ENCODE measurements at places on chromosomes 11 and 22.

GRCh38 chr22:36334821-36335603, 52.8 kb downstream of the MYH9 start:
- DNase-seq = no peak

DNA sequence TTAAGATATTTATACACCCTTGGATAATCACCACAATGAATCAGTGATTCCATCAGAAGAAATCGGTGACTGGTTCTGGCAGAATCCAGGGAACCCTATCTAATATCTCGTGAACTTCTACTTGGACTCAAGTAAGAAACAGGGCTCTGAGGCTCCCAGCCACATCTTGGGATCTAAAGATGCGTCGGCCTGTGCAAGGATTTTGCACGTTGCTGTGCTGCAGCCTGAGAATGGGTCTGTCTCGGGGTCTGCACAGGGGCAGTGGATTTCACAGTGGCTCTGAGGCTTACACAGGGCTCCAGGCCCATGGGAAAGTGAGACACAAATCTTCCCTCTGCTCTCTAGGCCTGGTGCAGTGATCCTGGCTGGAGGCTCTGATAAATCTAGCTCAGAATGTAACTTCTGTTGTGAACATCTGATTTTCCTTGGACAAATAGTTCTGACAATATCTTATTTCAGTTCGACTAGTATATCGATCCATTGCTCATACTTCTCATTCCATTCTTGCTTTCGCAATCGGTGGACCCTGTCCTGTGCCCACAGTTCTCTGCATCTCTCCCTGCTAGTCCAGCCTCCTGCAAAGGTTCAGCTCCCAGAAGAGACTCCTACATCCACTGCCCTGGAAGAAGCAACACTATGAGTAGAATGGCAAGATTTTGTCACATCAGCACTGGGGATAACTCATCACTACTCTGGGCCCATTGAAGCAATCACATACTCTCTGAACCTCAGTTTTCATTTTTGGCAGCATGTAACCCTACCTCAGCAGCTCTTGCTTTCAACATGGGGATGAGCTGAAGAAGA, 105.5 kb upstream of the TOP3B start:
- no peak for DNase-seq

DNA sequence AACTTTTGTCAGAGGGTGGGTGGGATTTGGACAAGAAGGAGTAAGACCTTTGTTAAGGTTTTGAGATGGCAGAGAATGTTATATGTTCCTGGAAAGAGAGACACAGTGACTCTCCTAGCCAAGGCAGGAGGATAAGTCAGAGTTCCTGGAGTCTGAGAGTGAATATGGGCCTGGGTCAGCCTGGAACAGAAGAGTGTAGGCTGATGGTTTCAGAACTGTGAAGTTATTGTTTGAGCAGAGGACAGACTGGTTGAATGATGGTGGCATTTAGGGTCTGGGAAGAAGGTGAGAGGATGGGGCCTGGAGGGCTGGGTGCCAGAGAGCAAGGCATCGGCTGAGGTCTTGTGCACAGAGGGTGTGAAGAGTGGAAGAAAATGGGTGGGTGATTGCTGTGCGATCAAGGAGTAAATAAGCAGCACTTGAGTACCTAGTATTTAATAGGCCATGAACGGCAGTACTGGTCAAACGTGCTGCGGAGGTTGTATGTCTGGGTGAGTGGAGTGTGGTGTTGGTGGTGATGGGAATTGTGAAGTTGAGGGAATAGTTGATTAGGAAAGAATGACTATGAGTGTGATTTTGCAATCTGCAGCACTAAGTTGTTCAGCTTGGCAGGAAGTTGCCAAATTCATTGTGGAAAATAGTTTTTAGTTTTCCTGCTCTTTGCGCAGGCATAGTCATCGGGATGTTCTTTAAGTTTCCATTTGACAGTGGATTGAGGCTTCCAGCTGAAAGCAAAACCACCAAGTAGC, 1.8 kb downstream of the PANX1 start:
- peak; percentile 69 for DNase-seq

GRCh38 chr11:69893631-69894030, 74.4 kb upstream of the FGF3 start:
- DNase-seq = no peak

- no peak for DNase-seq
Observed at GRCh38 chr11:1669546-1670218, 27.3 kb upstream of the KRTAP5-6 start.

DNA sequence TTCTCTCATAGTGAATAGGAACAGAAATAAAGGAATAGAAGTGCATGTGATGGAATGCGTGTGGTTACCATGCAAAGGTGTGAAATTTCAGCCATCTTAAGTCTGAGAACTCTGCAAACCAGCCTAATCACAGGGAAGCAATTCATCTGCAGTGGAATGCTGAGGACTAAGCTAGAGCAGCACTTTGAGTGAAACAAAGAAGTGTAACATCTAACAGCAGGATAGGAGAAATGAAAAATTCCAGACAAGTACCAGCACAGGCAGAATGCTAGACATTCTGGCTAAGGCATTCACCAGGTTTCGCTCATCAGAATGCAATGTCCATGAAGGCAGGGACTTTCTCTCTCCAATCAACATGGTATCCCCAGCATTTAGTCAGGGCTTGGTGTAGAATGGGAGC, 41.2 kb upstream of the SLC36A4 start:
- no peak for DNase-seq

DNA sequence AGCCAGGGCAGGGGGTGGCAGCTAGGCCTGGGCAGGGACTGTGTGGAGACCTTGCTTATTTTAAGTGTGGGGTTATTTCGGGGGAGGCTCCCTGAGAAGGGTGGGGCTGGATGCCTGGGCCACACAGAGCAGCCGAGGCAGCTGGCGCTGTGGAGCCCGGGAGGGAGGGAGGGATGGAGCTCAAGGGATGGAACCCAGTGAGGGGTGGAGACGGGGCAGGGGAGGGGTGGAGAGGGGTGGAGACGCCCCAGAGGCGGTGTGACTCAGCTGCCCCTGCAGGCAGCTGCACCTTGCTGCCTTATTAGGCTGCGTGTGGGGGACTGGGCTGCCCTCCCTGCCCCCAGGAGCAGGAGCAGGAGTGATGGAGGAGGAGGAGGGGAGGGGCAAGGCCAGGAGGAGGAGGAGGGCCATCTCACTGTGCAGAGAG, 9.8 kb upstream of the TSSC4 start:
- DNase-seq = no peak

GRCh38 chr22:25123677-25124076, 76.0 kb upstream of the CRYBB3 start:
- DNase-seq = no peak

- DNase-seq = no peak
Observed at GRCh38 chr11:41175304-41175972, 284.0 kb downstream of the LRRC4C start.

DNA sequence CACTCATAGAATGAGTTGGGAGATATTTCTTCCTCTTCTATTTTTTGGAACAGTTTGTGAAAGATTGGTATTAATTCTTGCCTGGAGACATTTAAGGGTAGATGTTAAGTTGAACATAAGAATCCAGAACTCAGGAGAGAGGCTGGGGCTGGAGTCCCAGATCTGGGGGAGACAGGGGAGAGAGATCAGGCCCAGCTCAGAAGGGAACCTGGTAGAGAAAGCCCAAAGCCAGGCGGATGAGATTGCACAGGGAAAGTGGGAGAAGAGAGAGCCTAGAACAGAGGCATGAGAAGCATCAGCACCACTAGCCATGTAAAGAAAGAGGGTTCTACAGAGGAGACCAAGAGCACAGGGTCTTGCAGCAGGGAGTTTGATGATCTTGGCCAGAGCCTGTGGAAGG, 13.0 kb upstream of the GNAZ start:
- no peak for DNase-seq

- no peak for DNase-seq
Observed at GRCh38 chr22:37486224-37486845, at the start of gene MFNG. MFNG (minus strand) TSS chr22:37486384; CDS start chr22:37486177, 207 bp downstream.

GRCh38 chr22:19896665-19897355, 42.1 kb upstream of the GNB1L start:
- no peak for DNase-seq

- no peak for DNase-seq
Observed at GRCh38 chr11:127056338-127056971, 55.9 kb upstream of the KIRREL3 start.

DNA sequence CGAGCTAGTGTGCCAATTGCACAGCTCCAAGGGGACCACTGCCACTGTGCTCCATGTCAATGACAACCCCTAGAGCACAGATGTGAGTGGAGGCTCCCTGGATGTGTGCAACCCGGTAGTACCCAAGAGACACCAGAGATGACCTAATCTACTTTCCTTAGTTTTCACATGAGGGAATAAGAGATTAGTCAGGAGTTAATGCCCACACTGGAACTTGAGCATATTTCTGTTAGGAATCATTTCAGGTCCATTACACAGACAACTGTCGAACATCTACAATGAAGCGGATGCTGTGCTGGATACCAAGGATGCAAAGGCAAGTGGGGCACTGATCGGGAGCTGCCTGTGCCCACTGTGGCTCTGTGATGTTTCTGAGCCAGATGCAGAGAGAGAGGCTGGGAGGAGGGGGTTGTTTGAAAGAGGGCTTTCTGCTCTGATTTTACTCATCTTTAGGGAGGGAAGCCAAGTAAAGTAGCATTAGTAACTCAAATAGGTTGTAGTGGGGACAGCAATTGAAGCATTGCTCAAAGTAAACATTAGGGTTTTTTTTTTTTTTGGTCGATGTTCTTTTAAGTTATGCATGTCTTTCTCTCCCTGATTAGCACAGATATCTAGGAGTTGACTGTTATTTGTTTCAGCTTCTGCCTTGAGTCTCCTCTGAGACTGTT, 82.5 kb upstream of the SORL1-AS1 start:
- no peak for DNase-seq

- DNase-seq = no peak
Observed at GRCh38 chr11:22581354-22582150, 44.1 kb downstream of the FANCF start.

GRCh38 chr22:35792506-35792905, 74.8 kb downstream of the APOL5 start:
- no peak for DNase-seq

Data from BJ (cell line).